Suprapubic skin (tissue), 4 donors: ENCODE measurements at places on chromosomes 2 and 18.

DNA sequence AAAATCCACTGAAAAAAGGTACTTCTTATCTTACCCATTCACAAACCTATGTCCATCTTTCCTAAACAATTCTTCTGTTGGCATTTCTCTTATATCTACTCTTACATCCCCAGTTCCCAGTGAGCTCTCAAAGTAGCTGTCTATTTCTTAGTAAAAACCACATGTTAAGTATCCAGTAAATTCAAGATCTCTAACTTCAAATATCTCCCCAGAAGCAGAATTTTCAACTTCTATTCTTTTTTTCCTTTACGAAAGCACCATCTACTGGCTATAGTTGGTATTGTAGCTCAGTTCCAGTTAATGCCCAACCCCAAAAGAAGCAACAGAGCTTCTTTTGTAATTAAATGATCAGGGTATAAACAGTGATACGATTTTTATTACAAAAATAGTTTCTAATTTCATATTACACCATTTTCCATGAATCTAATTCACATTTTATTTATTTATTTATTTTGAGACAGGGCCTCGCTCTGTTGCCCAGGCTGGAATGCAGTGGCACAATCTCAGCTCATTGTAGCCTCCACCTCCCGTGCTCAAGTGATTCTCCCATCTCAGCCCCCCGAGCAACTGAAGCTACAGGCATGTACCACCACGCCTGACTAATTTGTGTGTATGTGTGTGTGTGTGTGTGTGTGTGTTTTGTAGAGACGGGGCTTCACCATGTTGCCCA is 28.5 kb downstream of the HRH4 start:
- peak; percentile 13 for DNase-seq

DNA sequence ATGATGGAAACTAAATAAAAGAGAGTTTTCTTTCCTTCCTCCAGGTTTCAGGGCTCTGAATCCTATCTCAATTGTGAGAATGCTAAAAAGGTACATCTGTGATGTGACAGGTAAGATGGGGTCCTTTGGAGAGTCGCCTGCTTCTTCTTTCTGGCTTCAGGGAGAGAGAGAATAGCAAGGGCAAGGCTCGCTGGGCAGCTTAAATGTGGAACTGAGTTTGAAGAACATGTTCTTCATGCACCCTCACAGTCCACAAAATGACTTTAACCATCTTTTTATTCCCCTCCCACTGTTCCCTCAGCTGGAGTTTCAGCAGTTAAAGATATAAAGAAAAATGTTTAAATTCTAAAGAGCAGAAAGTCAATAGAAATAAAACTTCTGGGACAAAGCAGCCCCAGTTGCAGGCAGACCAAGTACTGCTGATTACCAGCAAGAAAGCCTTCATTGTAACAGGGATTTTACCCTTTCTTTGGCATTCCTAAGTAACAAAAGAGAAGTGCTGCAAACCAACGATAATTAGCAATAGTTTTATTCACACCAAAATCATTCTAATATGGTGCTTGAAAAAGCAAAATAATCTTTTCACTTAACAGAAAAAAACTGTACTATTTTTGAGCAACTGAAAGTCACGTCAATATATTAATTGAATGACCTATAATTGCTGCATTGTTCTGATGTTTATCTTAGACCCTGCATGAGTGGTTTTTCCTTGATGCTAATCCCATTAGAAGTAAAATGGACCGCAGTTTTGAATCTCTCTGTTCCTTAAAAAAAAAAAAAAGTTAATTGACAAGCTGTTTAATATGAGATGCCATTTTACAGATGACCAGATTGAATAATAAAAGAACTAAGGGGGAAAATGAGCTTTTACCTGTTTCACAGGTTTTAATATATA is 61.5 kb downstream of the LRP2 start:
- DNase-seq: no peak

DNA sequence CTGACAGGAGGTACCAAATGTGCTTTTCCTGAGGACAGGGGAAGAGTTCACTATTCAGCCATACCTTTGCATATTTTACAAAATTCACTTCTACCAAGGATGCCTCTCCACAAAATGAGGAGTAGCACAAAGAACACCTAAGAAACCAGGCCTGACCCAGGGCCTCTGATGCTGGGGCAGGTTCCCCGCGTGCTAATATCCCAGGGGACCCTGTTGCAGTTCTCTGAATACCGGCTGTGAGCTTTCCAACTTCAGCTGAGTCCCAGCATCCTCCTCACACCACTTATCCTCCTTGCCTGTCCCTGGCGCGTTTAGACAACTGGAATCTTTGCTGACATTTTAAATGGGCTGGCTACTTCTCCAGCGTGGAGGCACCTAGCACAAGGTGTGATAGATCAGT is 142.3 kb downstream of the BCL2 start:
- no peak for DNase-seq

DNA sequence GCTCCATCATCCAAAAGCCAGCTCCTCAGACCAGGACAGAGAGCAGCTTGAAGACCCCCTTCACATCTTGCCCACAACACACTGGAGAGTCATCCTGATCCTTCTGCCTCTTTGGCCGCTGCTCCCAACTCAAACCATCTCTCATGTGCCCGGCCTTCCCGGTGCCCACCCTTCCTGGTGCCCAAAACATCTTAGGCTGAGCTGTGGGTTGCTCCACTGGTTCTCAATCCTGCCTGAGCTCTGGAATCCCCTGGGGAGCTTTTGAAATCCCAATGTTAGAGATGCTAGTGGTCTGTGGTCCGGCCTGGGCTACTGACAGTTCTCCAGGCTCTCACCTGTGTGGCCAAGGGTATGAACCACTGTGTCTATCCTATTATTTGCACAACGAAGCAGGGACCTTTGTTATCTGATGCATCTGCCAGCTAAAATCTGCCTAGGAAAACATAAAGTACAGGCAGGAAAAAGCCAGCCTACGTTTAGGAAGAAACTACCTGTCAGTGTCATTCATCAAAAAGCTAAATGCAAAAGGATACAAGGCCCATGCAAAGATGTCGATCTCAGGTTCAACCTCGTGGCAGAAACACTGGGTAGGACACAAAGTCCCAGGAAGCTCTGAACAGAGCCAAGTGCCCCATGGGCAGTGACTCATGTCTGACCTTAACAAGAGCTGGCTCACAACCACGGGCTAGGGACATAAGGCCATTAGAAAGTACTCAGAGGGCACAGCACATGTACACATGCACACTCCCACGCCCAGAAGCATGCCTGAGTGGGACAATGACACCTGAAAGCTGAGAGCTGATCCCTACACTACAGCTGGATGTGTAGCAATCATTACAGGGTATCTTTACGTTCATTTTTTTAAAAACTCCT is 30.8 kb downstream of the TBC1D8 start:
- peak; percentile 85 for DNase-seq

DNA sequence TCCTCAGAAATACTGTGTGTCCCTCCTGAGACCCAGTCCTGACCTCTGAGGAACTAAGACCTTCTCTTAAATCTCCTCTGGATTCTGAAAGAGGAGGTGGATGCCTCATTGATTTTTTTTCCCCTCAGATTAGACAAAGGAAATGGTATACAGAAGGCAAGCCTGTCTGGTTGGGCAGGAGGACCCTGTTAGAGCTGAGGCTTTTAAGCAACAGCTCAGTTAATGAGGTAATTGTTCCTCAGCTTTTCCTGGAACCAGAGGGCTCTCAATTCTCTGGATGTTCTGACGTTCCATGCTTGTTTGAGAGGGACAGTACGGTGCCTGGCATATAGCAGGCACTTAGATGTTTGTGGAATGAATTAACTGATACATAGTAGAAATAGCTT is 61.7 kb upstream of the MCFD2 start:
- no peak for DNase-seq

- no peak for DNase-seq
These were observed 63.0 kb downstream of the DYSF start for GRCh38 chr2:71516253-71516888.

- no peak for DNase-seq
These were observed 3.8 kb upstream of the ATP6V1C2 start for GRCh38 chr2:10717628-10718027.

DNA sequence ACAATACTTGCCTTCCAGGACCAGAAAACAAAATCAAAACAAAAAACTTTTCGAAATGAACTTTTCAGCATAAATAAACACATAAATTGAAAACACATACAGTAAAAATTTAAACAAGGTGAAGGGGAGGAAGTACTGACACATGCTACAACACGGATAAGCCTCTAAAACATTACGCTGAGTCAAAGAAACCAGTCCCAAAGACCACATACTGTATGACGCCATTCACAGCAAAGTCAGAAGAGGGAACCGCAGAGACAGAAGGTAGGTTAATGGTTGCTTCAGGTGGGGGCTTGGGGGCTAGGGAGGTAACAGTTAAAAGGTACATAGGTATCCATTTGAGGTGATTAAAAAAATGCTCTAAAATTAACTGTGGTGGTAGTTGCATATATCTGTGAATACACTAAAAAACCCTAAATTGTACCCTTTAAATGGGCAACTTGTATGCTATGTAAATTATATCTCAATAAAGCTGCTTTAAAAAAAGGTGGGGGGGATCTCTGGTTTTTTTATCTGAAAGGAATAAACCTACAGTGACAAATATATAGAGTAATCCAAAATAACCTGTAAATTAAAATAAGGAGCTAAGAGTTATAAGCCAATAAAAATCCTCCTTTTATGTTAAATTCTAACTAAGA is 7.1 kb downstream of the COX7A2L start:
- no peak for DNase-seq

- no peak for DNase-seq
These were observed 1272.5 kb upstream of the CDH2 start for GRCh38 chr18:29449424-29449823.

DNA sequence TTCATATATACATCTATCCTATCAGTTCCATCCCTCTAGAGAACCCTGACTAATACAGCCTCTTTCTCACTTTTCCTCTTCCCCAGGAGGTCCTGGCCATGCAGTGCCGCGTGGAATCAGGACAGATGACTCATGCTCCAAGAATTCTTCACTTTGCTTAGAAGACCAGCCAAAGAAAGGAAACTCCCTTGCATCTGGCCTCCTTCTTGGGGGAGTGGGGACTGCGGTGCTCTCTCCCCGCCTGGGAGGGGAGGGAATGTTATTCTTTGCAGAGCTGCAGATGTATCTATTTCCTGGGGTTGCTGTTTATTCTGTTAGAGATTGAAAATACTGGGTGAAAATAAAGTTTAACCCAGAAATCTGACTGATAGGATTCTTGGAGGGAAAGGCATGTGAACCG is 111.5 kb upstream of the SH3BP4 start:
- no peak for DNase-seq

- DNase-seq: no peak
These were observed 70.6 kb upstream of the ITGB6 start for GRCh38 chr2:160270571-160271113.
